ENCODE measurements at places on chromosomes 4 and X.

DNA sequence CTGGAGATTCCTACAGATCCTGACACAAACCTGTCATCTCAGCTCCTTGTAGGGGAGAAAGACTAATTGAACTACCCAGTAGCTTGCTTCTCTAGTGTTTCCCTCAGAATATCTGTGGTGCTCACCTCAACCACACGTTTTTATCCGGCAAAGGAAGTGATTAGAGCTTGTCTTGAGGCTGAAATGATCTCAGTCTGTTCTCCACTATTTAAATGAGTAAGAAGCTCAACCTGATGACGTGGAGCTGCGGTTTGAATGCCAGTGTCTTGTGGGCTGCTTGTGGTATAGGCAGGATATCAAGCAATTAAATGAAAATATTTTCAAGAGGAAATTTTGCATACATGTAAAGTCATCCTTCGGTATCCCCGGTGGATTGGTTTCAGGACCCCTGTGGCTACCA, 270.2 kb downstream of the TLL1 start:
- DNase-seq = no peak

- no peak for DNase-seq
These were observed 202.3 kb downstream of the PPP3CA start for GRCh38 chr4:101145021-101145420.

DNA sequence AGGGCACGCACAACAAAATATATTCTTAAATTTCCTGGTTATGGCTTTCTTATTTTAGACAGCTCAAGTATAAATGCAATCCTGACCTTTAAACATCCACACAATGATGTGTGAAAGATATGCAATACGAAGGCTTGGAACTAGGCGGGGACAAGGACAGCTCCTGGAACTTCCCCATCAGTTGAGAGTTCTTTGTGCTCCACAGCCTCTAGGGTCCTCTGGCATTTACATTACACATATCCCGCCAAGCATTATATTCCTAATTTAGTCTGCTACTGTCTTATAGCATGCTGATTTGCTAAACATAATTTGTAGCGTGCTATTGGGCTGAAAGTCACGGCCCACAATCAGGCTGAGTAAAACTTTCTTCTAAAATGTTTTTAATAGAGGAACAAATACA, 74.4 kb downstream of the FTHL17 start:
- DNase-seq = no peak

DNA sequence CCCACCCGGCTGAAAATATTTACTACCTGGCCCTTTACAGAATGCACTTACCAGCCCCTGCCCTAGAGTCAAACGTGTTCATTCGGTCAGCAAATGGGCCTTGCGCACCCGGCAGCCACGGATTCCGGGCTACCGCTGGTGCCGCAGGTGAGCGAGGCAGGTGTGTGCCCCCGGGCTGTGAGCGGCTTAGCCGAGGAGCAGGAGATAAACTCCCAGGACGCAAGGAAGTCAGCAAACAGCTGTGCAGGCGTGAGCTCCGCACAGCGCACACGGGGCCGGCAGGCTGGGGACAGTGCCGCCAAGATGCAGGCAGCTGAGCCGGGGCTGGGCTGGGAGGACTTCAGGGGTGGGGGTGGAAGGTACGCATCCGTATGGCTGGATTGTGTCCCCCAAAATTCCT, 211.2 kb upstream of the PSAPL1 start:
- no peak for DNase-seq

GRCh38 chr4:169571435-169571834, 40.9 kb downstream of the NEK1 start:
- no peak for DNase-seq

- no peak for DNase-seq
These were observed 457.5 kb downstream of the FGF13 start for GRCh38 chrX:138254001-138254400.

DNA sequence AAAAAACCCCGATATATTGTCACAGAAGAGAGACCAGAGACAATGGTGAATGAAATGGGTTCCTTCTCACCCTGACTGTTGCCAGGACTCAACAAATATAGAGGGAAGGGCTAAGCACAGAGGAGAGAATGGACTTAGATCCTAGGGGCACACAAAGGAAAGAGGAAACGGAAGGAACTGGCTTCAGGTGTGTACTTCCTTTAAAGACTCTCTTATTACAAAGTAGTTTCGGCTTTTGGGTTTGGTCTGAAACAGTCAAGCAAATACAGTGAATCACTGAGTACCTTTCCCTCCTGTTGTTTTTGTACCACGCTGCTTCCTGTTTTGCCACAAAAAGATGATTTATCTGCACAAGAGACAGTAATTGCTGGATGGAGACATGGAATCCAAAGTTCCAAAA, 46.1 kb upstream of the S100G start:
- DNase-seq = no peak

DNA sequence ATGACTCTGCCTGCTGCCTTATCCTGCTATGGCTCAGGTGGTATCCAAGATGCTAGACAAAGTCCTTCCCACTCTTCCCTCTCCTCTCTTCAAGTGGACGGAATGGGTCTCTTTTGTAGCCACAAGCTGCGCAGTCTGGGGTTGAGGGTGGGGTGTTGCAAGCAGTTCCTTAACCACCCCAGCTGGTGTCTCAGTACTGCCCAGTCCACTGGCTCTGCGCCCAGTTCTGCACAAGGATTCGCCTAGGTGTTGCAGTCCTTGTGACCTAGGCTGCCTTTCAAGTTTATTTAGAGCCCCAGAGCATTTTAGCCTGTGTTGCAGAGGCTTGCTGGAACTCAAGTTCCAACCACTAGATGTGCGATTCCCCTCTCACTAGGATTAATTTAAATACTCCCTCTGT, 120.7 kb downstream of the NEXMIF start:
- DNase-seq = no peak

DNA sequence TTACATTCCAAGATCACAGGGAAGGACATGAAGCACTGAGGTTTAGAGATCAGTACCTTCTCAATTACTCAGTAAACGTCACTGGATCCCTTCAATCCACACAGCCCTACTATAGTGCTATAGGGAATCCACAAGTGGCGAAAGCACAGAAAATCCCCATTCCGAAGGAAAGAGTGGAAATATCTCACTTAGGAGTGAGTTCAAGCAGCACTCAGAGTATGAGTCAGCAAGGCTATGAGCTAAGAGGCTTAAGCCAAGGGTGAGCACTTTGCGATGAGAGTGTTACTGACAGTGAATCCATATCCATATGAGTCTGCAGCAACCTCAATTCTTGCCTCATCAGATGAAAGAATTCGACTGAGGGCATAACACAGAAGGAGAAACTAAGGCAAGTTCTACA, 165.1 kb downstream of the VSIG4 start:
- DNase-seq = no peak

- DNase-seq = no peak
These were observed 326.9 kb downstream of the NAF1 start for GRCh38 chr4:162839814-162840213.

GRCh38 chr4:176437756-176438155, 118.0 kb downstream of the SPCS3 start:
- no peak for DNase-seq

DNA sequence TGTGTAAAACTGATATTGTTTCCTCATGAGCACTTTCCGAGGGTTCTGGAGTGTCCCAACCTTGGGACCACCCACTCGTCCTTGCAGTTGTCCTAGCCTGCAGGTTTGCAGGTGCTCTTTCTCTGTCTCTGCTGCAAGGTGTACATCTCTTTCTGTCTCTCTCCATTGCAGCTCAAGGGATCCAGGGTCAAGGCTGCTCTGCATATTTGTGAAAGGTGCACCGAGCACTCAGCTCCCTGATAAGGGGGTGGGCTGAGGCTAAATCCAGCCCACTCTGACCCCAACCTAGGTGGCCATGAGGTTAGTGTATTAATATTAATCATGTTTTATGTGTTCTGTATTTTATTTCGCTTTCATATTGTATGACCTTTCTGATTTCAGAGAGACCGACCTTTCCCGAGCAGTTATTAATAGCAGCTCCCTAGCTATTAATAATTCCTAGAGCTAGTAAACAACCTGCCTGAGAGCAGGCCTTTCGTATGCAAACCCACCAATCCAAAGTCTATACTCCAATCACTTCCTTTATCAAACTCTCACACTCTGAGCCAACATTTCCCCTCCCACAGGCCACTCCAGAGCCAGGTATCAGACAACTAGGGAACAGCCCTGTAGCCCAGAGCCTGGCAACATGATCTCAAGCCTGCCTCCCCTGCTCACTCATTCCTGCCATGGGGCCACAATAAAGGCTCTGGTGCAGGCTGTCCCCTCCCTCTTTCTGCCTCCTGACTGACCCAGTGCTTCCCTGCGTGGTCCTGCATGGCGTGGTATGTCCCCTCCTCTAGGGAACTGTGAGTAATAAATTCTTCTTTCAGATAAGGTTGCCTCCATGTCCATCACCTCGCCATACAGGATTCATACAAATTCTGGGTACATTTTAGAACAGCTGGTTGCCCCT, 73.9 kb downstream of the SLC2A9 start:
- DNase-seq = no peak

DNA sequence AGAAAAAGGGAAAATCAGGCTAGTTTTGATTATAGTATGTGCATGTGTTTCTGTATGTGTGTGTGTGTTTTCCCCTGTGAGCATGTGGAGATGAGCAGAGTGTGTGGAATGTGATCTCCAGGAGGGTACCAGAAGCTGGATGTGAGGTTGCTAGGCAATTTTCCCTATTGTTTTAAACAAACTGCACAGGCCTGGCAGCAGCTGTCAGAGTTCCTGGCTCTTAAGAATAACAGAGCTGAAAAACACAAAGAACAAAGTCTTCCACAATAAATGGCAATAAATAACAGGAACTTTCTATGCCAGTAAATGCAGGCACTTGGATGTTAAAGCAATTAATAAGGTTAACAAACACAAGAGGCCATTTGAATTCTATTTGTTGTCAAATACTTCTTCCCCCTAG, 344.6 kb upstream of the CTSO start:
- DNase-seq = no peak

DNA sequence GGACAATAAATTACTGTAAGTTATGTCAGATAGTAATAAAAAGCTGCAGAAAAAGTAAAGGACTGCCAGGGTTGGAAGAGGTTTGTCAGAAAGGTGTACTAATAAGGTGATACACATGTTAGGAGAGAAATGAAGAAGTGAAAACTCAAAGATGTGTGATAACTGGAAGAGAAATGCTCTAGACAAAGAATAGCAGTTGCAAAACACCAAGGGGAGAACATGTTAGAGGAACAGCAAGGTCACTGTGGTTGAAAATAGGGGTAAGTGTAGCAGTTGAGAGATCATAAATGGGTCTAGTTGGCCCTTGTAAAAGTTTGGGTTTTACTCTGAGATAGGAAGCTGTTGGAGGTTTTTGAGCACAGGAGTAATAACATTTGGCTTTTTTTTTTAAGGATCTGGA, 46.9 kb downstream of the HSPA4L start:
- DNase-seq = no peak

- no peak for DNase-seq
These were observed 6.0 kb upstream of the HPGDS start for GRCh38 chr4:94348666-94349065.

Measured in left ventricle myocardium inferior (tissue), 1 donor.